ENCODE measurements at places on chromosomes 13 and 19.

GRCh38 chr13:67390462-67391086 is 160.4 kb upstream of the PCDH9 start:
- DNase-seq = peak; percentile 38

DNA sequence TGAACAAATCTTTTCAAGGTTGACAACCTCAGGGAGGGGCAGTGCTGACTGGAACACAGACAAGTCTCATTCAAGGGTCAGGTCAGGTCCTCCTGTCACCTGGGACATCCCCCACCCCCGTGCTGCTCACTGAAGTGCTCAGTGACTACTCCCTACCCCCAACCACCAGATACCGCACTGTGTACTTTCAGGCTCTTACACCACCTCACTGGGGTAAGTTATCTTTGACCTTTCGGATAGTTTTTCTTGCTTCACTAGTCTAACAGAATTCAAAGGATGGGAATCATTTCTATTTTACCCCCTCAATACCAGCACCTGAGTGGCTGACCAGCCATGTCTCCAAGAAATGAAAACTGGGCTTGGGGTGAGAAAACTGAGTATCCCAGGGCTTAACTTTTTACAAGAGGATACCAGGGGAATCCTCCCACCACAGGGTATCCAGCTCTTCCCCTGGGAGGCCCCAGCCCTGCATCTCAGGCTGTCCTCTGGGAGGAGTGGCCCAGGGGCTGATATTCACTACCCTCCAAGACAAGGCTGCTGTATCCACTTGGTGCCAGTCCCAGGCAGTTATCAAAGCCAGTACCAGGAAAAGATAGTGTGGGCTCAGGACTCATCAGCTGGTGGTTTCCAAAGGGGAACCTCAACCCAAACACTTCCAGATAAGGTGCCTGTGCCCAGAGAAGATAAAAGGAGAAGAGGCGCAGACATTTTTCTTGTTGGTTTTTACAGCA is 2.1 kb downstream of the ZNF563 start:
- no peak for DNase-seq

DNA sequence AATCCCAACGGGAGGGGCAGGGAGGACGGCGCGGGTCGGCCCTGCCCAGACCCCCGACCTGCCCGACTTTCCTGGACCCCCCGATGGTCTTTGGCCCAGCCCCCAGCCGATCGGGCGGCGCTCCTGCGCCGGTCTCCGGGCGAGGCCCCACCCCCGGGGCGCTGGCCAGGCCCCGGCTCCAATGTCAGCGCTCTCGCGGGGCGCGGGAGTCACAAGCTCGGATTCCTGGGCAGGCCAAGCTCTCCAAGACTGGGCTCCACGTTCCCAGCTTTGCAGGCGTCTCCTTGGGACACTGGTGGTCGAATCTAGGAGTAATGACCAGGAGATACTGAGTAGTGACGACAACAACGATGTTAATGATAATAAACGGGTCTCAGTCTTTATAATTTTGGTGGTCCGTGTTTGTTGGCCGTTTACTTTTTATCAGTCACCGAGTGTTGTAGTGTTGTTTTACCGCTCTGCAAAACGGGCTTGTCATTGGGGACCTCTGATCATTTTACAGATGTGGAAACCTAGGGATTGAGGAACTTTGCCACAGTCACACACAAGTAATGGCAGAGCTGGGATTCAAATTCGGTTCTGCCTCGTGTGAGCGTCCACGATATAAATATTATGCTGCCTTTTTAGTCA is 545 bp downstream of the RAD23A start:
- DNase-seq = peak; percentile 80

- no peak for DNase-seq
These were observed 208.8 kb downstream of the SLITRK6 start for GRCh38 chr13:85590231-85590931.

GRCh38 chr19:46406976-46407375 is 6.4 kb downstream of the CCDC8 start:
- no peak for DNase-seq

All from fibroblast of skin of abdomen (primary cell).